ENCODE measurements at places on chromosomes 7 and 10.

- peak; percentile 82 for DNase-seq
Measured at GRCh38 chr7:2522780-2523433, 3.3 kb downstream of the LFNG start.

DNA sequence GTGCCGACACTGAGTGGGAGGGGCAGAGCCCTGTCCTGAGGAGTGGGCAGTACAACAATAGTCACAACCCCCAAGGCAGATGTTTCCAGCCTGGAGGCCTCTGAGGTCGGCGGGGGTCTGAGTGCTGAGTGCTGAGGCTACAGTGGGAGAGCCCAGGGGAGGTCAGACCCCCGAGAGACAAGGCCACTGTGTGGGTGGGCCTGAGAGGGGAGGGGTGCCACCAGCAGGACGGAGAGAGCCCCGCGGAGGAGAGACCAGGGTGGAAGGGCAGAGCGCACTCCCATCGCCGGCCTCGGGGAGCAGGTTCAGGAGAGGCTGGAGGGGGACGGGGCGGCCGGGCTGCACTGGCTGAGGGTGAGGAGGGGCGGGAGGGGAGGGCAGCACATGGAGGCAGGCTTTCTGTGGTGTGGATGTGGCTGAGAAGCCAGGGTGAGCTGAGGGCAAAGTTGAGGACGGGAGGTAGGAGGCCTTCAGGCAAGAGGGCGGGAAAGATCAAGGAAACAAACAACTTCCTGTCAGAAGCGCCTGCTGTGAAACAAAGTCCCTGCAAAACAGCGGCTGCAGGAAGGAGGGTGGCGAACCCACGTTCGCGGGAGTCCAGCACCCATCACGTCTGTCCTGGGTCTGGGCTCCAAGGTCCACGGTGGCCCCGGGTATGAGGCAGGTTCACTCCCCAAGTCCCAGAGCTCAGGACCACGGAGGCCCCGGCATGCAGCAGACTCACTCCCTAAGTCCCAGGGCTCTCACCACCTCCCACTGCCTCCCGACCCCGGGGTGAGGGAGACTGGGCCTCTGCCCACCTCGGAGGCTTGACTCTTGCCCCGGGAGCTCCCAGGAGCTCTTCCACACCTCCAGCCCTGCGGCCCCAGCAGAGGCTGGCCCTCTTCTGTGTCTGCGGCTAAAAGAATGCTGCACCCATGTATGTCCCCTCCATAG lies 76.8 kb upstream of the NKX6-2 start:
- DNase-seq: no peak

GRCh38 chr10:89055159-89055558 lies 64.6 kb downstream of the FAS start:
- DNase-seq: no peak

DNA sequence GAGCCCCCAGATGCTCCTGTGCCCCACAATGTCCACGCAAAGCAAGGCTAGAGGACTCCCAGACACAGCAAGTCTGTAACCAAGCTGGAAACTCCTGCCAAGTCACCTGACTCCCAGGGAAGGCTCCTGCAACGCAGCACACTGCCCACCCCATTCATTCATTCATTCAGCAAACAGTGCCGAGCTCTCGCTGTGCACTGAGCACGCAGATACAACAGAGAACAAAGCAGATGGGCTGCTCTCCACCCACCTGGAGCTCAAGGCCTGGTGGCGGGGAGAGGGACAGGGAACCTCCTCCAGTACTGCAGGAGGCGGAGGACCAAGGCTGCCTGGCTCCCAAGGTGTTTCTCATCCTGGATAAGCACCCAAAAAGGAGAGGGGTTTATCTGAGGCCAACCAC lies 8.6 kb downstream of the KCNH2 start:
- no peak for DNase-seq

GRCh38 chr10:37760817-37761216 lies 96.6 kb downstream of the ZNF248 start:
- DNase-seq: no peak

GRCh38 chr7:27965650-27966049 lies 214.9 kb downstream of the JAZF1 start:
- peak; percentile 41 for DNase-seq

DNA sequence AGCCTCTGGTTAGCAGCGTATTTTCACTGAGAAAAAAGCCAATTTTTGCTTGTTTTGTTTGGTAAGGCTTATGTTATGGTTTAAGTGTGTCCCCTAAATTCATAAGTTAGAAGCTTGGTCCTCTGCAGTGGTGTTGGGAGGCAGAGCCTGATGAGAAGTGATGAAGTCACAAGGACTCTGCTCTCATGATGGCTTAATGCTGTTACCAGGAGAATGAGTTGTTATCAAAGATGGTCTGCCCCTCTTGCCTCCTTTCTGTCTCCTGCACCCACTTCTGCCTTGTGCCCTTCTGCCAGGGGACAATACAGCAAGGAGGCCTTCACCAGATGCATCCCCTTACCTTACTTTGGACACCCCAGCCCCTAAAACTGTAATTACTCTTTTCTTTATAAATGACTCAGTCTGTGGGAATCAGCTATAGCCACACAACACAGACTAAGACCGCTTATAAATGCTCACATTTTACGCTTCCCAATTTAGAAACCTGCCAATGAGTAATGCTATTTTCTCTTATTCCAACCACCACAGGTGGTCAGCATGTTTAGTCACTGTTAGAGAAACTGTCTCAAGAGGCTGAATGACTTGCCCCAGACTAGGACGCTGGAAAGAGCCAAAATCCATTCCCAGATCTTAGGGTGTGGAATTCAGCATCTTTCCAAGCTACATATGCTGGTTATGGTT lies 6.1 kb upstream of the PKD1L1 start:
- DNase-seq: peak; percentile 62

DNA sequence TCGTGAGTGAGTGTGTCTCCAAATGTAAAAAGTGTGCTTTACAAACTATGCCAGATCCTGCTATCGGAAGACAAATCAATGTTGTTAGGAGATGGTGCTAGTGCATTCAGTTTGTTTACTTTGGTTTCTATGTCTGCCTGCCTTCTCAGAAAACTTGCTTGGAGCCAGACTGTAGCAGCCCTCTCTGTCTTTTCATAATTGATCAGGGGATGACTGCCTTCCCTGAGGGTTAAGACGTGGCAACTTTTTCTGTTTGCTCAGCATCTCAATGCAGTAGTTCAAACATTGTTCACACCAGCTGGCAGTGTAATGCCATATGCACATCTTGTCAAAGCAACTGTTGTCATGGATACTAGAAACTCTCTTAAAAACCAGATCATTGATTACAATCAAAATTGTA lies 118.5 kb downstream of the FOXP2 start:
- no peak for DNase-seq

DNA sequence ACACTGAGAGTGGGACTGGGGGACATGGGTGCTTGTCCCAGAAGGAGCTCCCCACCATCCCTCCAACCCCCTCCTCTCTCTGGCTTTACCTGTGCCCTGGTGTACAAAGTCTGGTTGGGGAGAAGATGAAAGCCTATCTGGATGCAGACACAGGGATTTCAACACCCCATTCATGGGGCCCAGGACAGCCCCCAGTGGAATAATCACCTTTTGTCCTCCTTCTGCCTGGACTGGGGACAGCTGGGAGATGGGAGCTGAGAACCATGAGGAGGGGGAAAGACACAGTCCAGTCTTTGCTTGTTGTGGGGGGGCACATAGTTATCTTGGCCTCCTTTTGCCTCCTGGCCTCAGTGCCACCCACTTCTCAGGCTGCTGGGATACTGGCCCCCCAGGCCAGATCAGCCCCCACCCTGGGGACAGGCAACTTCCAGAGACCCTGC lies 1.4 kb downstream of the SSC4D start:
- no peak for DNase-seq

- no peak for DNase-seq
Measured at GRCh38 chr7:48786951-48787350, 137.4 kb upstream of the CDC14C start.

DNA sequence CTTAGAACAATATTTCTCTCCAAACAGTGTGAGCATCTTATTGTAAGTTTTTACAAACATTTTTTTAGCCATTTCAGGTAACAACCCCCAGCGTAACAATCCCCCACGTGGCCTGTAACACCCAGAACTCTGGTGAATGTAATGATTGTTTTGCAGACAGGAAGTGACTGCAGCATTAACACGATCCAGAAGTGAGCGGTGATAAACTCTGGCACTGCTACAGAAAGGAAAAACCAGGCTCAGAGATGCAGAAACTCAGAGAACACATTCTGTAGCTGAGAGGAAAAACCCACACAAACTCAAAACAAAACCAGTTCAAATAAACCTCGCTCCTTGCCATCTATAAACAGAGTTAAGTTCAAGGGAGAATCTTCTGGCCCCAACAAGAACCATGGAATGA lies 285.7 kb downstream of the FGFR2 start:
- DNase-seq: no peak

GRCh38 chr10:116247691-116248090 lies 25.3 kb downstream of the GFRA1 start:
- peak; percentile 52 for DNase-seq

DNA sequence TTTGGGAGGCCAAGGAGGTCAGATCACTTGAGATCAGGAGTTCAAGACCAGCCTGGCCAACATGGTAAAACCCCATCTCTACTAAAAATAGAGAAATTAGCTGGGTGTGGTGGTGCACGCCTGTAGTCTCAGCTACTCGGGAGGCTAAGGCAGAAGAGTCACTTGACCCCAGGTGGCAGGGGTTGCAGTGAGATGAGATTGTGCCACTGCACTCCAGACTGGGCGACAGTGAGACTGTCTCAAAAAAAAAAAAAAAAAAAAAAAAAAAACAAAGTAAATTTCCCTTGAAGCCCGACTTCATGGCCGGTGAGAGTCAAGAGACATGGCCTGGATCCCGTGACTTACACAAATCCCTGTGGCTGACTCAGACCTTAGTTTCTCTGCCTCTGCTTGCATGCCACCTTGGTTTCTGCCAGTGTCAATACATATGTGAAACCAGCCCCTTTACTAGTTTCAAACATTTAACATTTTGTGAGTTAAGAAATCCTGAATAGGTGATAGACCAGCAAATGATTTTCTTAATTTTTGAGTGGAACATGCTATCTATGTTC lies 62.8 kb downstream of the ZEB1 start:
- peak; percentile 15 for DNase-seq

DNA sequence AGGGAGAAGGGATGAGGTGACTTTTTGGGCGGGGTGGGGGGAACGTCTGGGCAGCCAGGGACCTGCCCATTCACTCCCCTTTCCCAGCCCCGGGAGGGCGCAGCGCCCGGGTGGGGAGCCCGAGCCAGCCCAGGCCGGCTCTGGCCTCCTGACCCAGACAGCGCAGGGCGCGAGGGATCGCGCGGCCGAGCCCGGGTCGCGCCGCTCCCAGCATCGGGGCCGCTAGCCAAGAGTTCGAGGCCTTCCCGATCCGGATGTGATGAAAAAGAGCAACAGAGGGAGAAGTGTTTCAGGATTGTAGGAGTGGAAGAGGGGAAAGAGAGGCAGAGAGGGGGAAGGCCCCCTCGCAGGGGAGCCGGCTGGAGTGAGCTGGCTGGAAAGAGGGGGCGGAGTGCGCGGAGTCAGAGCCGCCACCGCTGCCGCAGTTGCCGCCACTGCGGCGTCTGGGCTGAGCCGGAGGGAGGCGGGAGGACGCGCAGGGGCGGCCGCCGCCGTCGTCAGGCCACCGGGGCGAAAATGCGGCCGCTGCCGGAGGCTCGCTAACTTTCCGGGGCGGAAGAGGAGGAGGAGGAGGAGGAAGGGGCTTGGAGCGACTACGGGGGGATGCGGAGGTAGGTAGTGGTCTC lies at the start of gene MDFIC:
MDFIC (plus strand) TSS at position 69 of the 626 bp plus-strand sequence. CDS start 940 bp downstream, outside the sequence.
- peak; percentile 75 for DNase-seq

DNA sequence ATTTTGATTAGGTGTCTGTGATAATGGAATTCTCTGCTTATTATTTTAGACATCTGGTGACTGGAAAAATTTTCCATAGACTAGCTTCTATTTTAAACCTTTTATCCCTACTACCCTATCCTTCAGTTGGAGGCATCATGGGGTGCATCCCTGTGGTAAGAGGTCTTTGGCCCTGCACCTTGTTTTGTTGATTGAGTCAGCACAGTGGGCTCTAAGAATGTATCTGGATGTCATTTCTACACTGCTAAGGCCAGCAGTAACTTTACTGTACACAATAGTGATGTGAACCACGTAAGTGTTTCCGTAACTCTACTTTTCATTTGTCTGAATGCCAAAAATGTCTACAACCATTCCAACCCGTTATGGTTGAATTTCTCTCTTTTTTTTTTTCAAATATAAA lies 75.6 kb downstream of the ADAM22 start:
- no peak for DNase-seq

Measured in EH (cell line).